BJ (cell line): ENCODE measurements at places on chromosomes 3 and 15.

DNA sequence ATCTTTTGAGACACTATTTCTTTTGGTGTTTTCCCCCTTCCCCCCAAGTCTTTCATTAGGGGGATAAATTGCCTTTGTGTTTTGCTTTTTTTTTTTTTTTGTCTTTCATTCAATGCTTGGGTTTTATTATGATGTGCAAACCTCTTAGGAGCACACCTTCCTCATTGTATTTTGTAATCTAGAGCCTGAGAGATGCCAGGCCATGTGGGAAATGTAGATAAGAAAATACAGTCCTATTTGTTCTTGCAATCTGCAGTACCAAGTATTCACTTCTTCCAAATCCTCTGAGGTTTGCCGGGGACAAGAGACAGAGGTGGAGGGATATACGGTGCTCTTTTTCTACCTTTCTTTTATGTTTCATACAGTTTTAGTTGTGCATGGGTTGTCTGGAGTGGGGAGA, 66.7 kb downstream of the LARS2 start:
- DNase-seq = no peak

GRCh38 chr3:111473550-111473949, 68.4 kb upstream of the CD96 start:
- DNase-seq = no peak

- peak; percentile 37 for DNase-seq
These were observed 37.9 kb downstream of the RPL39L start for GRCh38 chr3:187101184-187102072.

GRCh38 chr3:43709022-43709421, 18.3 kb downstream of the ABHD5 start:
- DNase-seq = peak; percentile 39

GRCh38 chr15:29682781-29683180, 139.5 kb downstream of the TJP1 start:
- DNase-seq = no peak

DNA sequence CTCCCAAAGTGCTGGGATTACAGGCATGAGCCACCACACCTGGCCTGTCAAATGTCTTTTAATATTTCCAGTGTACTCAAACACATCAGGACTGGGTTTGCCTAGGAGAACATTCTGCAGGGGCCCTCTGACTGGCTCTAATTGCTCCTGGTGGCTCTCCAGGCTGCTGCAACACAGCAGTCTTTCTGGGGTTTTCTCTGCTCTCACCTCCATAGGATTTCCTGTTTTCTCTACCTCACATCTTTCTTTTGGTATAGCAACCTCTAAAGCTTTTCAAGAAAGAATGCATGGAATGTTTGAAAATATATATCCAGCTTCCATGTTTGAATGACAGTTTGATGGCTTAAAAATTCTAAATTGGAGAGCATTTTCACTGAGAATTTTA, 83.3 kb upstream of the IGSF10 start:
- DNase-seq = no peak

DNA sequence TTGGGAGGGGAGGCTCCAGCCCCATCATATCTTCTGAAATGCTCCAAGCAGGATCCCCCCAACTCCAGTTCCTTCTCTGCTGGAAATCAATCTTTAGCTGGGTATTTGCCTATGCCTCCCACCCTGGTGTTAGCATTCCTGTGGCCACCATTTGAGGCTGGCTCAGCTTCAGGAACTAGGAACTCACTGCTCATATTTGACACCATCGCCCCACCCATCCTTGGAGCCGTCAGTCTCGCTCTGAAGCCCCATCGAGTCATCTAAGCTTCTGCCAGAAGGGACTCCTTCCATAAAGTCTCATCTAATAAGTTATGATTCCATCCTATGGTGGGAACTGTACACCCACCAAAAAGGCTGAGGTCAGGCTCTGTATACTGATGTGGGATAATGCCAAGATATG, 26.4 kb downstream of the PRKCD start:
- DNase-seq = no peak

GRCh38 chr3:20648921-20649381, 462.9 kb upstream of the SGO1 start:
- peak; percentile 29 for DNase-seq

- DNase-seq = no peak
These were observed 14.9 kb downstream of the C3orf33 start for GRCh38 chr3:155791190-155791589.

- no peak for DNase-seq
These were observed 10.6 kb upstream of the STT3B start for GRCh38 chr3:31522152-31522551.

- DNase-seq = no peak
These were observed 24.5 kb downstream of the TIGIT start for GRCh38 chr3:114318295-114318694.

GRCh38 chr3:62602129-62602770, 228.9 kb upstream of the FEZF2 start:
- no peak for DNase-seq

GRCh38 chr3:155323063-155323666, 29.7 kb upstream of the STRIT1 start:
- DNase-seq = peak; percentile 46

- no peak for DNase-seq
These were observed 720.2 kb downstream of the ROBO1 start for GRCh38 chr3:79047581-79047980.

DNA sequence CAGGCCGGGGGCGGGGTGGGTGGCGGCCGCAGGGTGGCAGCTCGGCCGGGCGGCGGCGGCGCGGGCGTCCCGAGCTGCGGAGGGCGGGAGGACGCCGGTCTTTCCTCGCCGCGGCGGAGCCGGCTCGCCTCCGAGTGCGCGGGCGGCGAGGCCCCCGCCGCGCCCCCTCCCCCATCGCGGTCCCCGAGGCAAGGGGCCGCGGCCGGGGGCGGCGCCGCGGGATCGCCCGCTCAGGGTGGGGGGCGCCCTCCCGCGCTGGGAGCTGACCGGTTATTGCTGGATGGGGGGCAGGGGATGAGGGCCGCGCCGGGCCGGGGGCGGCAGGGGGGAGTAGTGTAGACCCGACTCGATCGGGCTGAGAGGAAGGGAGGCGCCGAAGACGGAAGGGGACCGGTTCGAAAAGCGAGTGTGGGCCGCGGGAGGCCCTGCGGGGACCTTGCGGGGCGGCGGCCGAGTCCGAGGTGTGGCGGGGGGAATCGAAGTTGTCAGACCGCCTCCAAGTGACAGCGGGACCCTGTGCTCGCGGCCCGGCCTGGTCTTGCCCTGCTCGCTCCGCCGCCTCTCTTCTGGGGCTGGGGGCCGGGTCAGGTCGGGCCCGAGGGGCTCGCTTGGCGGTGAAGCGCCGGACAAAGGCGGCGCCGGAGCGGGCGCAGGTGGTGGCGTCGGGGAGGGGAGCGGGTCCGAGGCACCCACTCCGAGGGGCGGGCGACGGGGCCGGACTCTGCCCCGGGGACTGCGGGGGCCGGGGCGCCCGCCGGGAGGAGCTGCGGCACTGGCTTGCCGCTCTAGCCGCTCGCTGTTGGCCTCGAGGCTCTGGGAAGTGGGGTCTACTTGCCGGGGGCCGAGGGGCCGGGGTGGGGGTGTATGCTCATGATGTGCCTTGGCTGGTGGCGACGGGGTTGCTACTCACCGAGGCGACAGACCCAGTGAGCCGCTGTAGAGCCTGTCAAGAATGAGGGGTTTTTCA, 1.1 kb downstream of the BAHD1 start:
- no peak for DNase-seq

DNA sequence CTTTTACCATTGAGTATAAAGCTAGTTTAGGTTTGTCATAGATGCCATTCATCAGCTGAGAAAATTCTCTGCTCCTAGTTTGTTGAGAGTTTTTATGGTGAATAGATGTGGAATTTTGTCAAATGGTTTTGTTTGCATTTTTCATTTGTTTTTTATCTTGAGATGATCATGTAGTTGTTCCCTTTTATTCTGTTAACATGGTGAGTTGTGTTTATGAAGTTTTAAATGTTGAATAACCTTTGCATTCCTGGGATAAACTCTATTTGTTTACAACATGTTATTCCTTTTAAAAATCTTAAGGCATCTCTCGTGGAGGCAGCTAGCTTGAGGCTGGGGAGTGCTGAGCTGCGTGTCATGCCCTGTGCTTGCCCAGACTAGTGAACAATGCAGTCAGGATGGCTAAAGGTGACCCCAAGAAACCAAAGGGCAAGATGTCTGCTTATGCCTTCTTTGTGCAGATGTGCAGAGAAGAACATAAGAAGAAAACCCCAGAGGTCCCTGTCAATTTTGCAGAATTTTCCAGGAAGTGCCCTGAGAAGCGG, 48.5 kb downstream of the ANAPC13 start:
- DNase-seq = no peak

DNA sequence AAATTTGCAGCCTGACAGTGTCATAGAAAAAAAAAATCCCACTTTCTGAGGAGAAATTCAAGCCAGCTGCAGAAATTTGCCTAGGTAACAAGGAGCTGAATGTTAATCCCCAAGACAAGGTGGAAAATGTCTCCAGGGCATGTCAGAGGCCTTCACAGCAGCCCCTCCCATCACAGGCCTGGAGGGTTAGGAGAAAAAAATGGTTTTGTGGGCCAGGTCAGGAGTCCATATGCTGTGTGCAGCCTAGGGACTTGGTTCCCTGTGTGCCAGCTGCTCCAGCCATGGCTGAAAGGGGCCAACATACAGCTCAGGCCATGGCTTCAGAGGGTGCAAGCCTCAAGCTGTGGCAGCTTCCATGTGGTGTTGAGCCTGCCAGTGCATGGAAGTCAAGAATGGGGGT, 11.2 kb downstream of the CD200R1 start:
- no peak for DNase-seq

GRCh38 chr3:110343945-110344344, 727.7 kb upstream of the NECTIN3 start:
- no peak for DNase-seq

DNA sequence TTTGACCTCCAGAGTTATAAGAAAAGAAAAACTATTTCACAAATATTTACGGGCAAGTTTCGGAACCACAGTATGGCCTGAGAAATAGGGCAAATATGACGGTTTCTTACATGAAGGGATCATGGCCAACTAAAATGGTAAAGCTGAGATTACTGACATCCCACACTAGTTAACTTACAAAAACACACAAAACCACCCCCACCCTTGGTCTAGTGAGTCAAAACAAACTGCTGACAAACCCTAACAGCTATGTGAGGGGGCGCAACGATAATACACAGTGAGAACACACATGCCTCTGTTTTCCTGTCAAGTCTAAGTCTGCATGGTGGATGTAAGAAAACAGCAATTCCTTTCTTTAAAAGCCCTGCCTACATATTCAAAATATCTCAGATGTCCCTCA, 32.3 kb downstream of the CBLB start:
- no peak for DNase-seq

DNA sequence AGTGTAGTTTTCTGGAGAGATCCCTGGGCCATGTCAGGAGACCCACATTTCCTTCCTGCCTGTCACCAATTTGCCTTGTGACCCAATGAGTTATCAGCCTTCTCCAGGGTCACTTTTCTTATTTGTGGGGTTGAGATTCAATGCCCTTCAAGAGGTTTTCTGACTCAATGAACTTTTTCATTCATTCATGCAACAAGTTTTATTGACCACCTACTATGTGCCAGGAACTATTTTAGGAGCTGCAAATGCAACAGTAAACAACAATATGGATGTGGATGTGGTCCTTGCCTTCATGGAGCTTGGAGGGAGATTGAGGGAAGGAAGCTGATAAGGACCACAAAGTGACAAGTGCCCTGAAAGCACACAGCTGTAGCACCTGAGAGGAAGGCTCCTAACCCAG, 142.8 kb downstream of the OPA1 start:
- no peak for DNase-seq

GRCh38 chr3:122974764-122975162, 52.8 kb downstream of the SEMA5B start:
- DNase-seq = no peak

- DNase-seq = no peak
These were observed 500 bp downstream of the PARP6 start for GRCh38 chr15:72271895-72272212.

- DNase-seq = no peak
These were observed 199.6 kb downstream of the ATP10A start for GRCh38 chr15:25663515-25663914.

GRCh38 chr3:55468251-55468650, 18.9 kb downstream of the WNT5A start:
- no peak for DNase-seq

- no peak for DNase-seq
These were observed 15.1 kb upstream of the PRICKLE2 start for GRCh38 chr3:64240396-64240795.

GRCh38 chr3:114439284-114439683, 145.5 kb downstream of the TIGIT start:
- no peak for DNase-seq

- no peak for DNase-seq
These were observed 11.0 kb upstream of the RAB7A start for GRCh38 chr3:128714887-128715491.

DNA sequence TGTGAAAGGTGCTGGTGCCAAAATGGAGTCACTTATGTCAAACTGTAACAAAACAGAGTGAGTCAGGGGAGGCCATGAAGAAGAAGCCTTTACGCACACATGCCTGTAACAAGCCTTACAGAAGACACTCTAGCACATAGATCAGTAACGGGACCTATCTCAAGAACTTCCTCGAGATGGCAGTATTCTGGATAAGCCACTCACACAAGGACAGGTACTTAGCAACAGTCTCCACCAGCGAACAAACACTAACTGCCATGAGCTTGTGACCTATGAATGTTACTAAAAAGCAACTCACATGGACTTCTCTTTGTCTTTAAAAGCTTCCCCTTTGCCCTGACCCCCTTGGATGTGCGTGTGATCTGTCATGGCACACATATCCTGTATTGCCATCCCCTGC, 235.1 kb downstream of the CD47 start:
- no peak for DNase-seq

- no peak for DNase-seq
These were observed 210.1 kb downstream of the MECOM start for GRCh38 chr3:169453256-169454059.

- DNase-seq = no peak
These were observed 56.8 kb downstream of the ITGA11 start for GRCh38 chr15:68375191-68375631.
